ENCODE measurements at places on chromosomes 3 and 15. TPM values are rescaled to one million over a fixed set of nuclear protein-coding genes. Genes with fewer than 3 reads are reported as not detected.

- DNase-seq, result no peak
These were observed 137.0 kb upstream of the CRBN start for GRCh38 chr3:3316521-3316920.

GRCh38 chr3:157533298-157534070, 30.3 kb upstream of the VEPH1 start:
- no peak for DNase-seq

GRCh38 chr3:125602752-125603649, 7.7 kb upstream of the OSBPL11 start:
- no peak for DNase-seq

DNA sequence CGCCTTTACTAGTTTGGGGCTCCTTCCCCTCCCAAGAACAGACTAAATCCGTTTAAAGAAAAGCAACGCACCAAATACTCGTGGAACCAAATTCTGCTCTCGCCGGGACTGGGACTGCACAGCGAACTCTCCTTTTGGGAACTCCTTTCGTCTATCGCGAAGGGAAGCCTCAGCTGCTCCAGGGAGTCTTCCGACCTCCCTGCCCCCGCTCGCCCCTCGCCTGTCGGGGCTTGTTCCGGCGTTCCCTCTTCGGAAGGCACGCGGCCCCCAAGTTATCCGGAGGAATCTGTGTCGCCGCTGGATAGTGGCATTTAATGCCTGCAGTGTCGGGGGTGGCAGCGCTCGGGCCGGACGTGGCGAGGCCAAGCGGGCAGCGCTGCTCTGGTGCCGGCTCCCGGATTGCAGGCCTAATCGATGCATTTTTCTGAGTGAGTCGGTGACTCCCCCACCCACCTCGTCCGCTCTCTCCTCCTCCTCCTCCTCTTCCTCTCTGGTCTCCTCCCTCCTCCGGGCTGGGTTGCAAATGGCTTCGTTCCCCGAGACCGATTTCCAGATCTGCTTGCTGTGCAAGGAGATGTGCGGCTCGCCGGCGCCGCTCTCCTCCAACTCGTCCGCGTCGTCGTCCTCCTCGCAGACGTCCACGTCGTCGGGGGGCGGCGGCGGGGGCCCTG, at the start of gene TRIM71:
TRIM71 (plus strand) TSS at position 440 of the 671 bp plus-strand sequence; CDS start at position 524, 84 bp downstream.
- no peak for DNase-seq

GRCh38 chr3:126723237-126723636, 19.2 kb downstream of the CHCHD6 start:
- no peak for DNase-seq

DNA sequence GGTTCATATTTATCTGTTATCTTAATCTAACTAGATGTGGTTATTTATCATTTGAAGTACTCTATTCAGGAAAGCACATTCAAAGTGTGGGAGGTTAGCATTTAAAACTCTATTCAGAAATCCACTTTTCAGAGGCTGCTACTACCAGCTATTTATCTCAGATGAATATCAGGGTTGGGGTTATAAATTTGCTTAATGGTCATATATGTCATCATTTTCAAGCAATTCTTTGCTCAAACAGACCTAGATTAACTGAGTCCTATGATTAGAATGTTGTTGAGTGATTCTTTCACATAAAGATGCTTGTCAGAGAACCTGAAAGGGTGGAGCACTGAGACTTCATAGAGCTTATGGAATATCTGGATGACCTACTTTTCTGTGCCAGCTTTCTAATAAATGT, 436.9 kb upstream of the TGFBR2 start:
- DNase-seq, result no peak

GRCh38 chr15:77479015-77479414, 58.3 kb downstream of the HMG20A start:
- no peak for DNase-seq

DNA sequence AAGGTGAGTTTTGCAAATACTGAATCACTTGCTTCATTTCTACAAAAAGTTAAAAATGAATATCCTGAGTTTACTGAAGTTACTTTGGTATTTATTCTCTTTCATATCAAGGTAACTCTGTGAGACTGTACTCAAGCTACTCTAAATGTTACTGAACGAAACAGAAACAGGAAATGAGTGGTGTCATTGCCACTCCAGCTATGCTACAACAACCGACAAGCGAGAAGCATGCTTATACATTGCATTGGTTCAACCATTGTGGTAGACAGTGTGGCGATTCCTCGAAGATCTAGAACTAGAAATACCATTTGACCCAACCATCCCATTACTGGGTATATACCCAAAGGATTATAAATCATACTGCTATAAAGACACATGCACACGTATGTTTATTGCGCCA, 313.2 kb upstream of the THBS1 start:
- DNase-seq, result no peak

GRCh38 chr15:38687775-38688495, 123.3 kb upstream of the RASGRP1 start:
- no peak for DNase-seq

- no peak for DNase-seq
These were observed 41.8 kb upstream of the CCNL1 start for GRCh38 chr3:157201648-157202278.

- DNase-seq, result no peak
These were observed 111.1 kb upstream of the HACD2 start for GRCh38 chr3:123695731-123696640.

The SCN11A gene
- 0.05 TPM for total RNA-seq

The BOC gene
- 7.4 TPM for total RNA-seq
